ENCODE measurements at places on chromosomes 1 and 21. TPM values are rescaled to one million over a fixed set of nuclear protein-coding genes. Genes with fewer than 3 reads are reported as not detected.

GRCh38 chr1:1116701-1117468, 996 bp upstream of the C1orf159 start:
- no peak for DNase-seq

Gene SLC35F3
- 0.57 TPM for total RNA-seq

- DNase-seq = no peak
These were observed 29.6 kb downstream of the CLCA1 start for GRCh38 chr1:86498281-86498680.

DNA sequence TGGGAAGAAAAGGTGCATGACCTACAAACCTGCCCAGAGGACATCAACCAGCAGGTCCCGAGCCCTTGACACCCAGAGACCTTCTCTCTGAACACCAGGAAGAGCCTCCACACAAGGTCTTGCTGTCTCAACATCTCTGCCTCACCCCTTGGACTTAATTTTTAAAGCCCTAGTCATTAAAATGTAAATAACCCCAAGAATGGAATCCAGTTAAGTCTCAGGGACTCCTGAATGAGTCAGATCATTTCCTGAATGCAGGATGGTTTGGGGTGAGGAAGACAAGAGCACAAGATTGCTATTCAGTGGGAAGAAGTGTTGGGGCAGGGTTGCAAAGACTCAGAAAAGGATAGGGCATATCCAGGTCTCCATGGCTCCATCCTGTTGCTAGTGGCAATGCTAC, 17.8 kb upstream of the GRIK3 start:
- DNase-seq = no peak

DNA sequence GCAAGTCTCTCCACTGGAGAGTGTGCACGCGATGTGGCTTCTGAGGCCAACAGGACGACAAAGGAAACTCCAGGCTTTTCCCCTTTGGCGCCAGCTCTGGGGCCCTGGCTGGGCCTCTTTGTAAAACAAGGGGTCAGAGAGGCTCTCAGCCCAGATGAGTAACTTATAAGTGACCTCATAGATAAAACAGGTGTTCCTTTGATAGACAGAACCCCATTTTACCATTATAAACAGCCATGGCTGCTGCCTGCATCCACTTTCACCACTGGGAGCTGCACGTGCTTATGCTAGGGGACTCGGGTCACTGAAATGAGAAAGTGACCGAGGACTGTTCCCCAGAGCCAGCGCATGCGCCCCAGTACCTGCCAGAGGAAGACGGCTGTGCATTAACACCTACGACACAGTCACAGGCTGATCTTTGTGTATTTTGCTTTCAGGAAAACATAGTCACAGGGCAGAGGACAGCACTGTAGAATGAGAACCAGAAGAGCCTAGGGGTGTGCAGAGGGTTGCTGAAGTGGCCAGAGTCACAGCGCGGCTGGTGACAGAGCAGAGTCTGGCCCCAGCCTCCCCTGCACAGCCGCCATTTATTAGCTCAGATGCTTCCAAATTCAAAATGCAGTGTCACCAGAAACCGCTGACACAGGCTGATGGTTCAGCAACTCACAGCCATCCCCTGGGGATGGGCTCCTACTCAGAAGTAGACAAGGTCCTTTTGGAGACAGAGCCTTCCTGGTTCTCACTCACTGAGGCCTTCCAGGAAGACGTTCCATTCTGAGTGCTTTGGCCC, 12.7 kb downstream of the RNF207 start:
- no peak for DNase-seq
